Dermis microvascular lymphatic vessel endothelial cell (primary cell): ENCODE measurements at places on chromosomes 1 and 21. TPM values are rescaled to one million over a fixed set of nuclear protein-coding genes. Genes with fewer than 3 reads are reported as not detected.

Gene ANKRD35
- total RNA-seq = under 0.01 TPM in 2 replicates

Gene KIRREL1
- total RNA-seq = 16.2 and 19.8 TPM in 2 replicates

Gene LMOD1
- under 0.01 TPM in 1 of 2 replicates, not detected in the other for total RNA-seq

Gene CZIB
- 30.6 and 33.4 TPM in 2 replicates for total RNA-seq

Gene AVPR1B
- total RNA-seq = not detected in 2 replicates

Gene UMODL1
- total RNA-seq = not detected in 2 replicates

Gene CDK18
- total RNA-seq = 0.25 and 0.39 TPM in 2 replicates

Gene GRIK1
- total RNA-seq = 0.39 and 6.7 TPM in 2 replicates

Gene CDC20
- total RNA-seq = 18.6 and 53.7 TPM in 2 replicates

Gene SYNJ1
- 7.1 and 9.2 TPM in 2 replicates for total RNA-seq

Gene GBP6
- total RNA-seq = not detected in 2 replicates

Gene SLC19A2
- total RNA-seq = 2.3 and 2.4 TPM in 2 replicates

Gene CELA2B
- total RNA-seq = not detected in 2 replicates

Gene ECM1
- under 0.01 TPM in 2 replicates for total RNA-seq

Gene GCLM
- total RNA-seq = 10.2 and 14.8 TPM in 2 replicates
